Epithelial cell of umbilical artery (primary cell): ENCODE measurements at places on chromosomes 12 and 14. TPM values are rescaled to one million over a fixed set of nuclear protein-coding genes. Genes with fewer than 3 reads are reported as not detected.

The CAMKK2 gene
- 12.7 and 26.6 TPM in 2 replicates for total RNA-seq

The ALG10 gene
- total RNA-seq = 12.3 and 13.5 TPM in 2 replicates

The CYP27B1 gene
- 0.15 and 0.65 TPM in 2 replicates for total RNA-seq

The ST8SIA1 gene
- under 0.01 TPM in 1 of 2 replicates, not detected in the other for total RNA-seq

The ANHX gene
- not detected in 2 replicates for total RNA-seq

The CCDC184 gene
- under 0.01 and 0.76 TPM in 2 replicates for total RNA-seq

The CLEC4D gene
- total RNA-seq = not detected in 2 replicates

The AQP6 gene
- under 0.01 TPM in 1 of 2 replicates, not detected in the other for total RNA-seq

The IAPP gene
- not detected in 2 replicates for total RNA-seq

The CACNA2D4 gene
- 1.1 TPM in 1 of 2 replicates, not detected in the other for total RNA-seq

The IL31 gene
- not detected in 2 replicates for total RNA-seq

The SLC25A47 gene
- total RNA-seq = not detected in 2 replicates
